ENCODE measurements at places on chromosomes 16 and 17.

DNA sequence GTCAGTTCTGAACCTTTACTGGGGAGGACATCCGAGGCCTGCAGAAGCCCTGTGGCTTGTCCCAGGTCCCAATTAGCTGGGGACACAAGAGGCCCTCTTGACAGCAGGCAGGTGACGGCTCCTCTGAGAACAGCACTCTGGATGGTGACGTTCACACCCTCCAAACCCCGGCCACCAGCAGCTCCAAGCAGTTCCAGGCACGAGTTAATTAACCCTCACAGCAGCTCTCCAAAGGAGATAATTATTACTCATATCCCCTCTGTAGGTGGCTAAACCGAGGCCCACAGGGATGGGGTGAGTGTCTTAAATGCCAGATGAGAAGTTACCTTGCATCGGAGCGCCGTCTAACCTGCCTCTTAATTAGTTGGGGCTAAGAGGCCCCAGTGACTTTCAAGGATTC, 168.9 kb upstream of the CIBAR2 start:
- DNase-seq = no peak

DNA sequence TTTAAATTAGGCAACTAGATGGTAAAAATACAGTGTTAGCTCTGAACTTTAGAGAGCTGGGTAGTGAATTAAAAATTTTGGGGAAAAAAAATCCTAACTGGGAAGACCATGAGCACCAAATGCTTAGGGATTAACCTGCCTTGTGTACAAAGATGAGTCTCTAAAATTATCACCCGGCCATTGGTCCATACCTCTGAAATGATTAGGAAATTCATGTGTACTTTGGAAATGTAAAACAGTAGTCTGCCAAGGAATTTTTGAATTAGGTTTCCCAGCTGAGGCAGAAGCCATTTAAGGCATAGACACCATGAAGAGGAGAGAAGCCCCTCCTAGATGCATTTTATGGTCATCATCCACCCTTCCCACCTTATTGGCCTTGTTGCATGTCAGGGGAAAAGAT, 670.5 kb upstream of the SALL1 start:
- DNase-seq = no peak

GRCh38 chr16:57031156-57031555, 41.8 kb downstream of the NLRC5 start:
- DNase-seq = no peak

DNA sequence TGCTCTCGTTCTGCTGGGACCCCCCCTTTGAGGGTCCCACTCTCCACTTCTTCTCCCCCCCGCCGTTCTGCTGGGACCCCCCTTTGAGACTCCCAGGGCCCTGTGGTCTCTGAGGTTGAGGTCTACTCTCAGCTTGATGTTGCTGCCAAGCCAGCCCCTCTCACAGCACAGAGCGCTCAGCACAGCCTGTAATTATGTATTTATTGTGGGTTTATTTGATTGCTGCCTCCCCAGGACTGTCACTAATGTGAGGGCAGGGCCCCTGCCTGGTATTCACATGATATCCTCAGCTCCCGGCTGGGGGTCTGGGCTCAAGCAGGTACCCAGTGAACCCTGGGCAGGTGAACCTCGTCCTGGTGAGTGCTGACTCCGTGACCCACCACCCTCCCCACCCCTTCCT, 35.4 kb downstream of the ACTG1 start:
- no peak for DNase-seq

GRCh38 chr17:57766318-57766943, 21.3 kb upstream of the CCDC182 start:
- DNase-seq = no peak

DNA sequence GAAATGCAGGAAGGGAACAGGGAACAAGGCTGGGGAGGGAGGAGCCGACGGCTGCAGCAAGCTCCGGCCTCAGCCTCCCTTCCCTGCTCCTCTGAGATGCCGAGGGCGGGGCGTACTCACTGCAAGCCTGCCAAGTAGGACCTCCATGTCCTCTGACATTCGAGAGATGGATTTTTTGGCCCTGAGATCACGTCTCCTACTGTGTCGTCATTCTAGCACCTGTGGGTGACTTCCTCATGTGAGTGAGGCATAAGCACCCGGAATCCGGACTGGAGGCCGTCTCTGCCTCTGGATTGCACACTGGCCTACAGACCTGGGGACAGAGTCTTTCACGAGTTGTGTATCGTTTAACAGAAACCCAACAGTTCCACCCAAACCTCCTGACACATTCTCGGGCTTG, 14.5 kb downstream of the MRM3 start:
- no peak for DNase-seq

GRCh38 chr16:27189335-27189972, 13.9 kb upstream of the KDM8 start:
- DNase-seq = no peak

DNA sequence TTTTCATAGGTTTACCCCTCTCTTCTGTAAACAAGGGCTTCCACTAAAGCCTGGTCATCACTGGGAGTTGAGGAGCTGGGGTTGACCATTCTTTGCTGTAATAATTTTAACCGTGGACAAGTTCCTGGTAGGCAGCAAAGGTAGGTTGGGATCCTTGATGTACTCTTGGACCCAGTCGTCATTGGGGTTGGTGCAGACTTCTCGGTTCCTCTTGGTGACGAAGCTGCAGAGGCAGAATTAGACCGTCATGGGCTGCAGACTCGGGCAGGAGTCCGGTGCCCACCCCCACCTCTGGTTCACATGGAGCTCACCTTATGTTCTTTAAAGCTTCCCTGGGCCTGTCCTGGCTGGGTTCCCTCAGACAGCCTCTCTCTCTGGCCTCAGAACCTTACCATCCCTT, 3.8 kb downstream of the CCL16 start:
- no peak for DNase-seq

- peak; percentile 12 for DNase-seq
Measured at GRCh38 chr16:27598220-27598619, 48.3 kb downstream of the KATNIP start.

DNA sequence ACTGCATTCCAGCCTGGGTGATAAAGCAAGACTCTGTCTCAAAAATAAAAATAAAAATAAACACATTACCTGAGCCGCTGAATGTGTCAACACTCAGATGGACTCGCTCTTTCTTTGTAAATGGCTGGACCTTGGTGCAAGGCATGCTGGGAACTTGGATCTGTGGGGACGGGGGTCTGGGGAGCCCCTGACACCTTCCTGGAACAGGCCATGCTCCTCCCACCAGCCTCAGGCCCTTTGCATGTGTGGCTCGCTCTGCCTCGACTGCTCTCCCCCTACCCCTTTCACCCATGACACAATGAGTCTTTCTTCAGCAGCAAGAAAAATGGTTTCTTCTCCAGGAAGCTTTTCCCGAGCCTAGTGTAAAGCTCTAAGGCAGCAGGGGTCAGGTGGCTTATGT, 94.0 kb upstream of the CDH5 start:
- no peak for DNase-seq

DNA sequence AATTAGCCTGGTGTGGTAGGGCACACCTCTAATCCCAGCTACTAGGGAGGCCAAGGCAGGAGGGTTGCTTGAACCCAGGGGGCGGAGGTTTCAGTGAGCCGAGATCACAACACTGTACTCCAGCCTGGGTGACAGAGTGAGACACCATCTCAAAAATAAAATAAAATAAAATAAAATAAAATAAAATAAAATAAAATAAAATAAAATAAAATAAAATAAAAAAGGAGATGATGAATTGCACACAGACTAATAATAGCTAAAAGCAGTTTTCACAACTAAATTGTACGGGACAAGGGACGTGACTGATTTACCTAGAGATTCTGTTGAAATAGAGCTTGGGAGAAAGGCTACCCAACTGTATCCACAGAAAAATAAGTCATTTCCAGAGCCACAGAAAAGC, 1471.3 kb downstream of the CDH11 start:
- DNase-seq = no peak

- no peak for DNase-seq
Measured at GRCh38 chr17:31882571-31882970, 18.9 kb downstream of the UTP6 start.

- DNase-seq = no peak
Measured at GRCh38 chr16:1222553-1223354, 2.3 kb downstream of the TPSG1 start.

GRCh38 chr16:67336648-67337047, 10.0 kb downstream of the LRRC36 start:
- no peak for DNase-seq

DNA sequence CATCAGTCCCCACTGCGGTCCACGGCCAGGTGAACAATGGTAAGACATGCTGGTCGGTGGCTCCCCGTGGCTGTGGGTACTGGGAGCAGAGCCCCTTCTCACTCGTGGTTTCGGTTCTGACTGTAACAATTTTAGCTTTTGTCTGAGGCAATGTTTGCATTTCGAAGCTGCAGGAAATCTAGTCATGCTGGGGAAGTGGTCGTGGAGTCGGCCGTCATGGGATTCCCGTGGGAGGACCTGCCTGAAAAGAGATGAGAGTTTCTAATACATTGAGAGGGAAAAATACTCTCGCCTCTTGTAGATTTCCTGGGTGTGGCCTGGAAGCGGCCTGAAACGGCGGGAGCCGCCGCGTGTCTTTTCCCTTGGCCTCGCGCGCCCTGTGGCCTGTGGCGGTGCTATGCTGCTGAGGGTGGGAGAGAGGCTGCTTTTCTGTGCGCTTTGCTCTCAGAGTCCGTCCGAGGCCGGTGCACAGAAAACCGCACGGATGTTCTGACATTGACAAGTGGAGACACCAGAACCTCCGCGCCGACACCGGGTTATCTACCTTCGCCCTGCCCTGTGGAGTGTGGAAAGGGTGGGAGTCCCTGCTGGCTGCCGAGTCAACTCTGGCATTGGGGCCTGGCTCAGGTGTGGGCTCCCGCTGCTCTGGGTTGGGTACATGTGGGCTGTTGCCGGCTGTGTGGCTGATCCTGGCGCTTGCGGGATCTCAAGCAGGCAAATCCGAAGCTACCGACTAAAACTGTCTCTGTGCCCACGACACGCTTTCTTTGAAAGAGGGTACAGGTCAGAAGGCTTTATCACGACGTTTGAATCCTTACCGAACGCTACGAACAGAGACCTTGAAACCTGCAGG, 60.8 kb downstream of the WDR45B start:
- no peak for DNase-seq

GRCh38 chr17:52724578-52724977, 566.1 kb upstream of the CA10 start:
- no peak for DNase-seq

- DNase-seq = no peak
Measured at GRCh38 chr17:38545531-38546225, 60.1 kb downstream of the SRCIN1 start.

GRCh38 chr17:68384941-68385340, 72.4 kb downstream of the WIPI1 start:
- no peak for DNase-seq

- DNase-seq = no peak
Measured at GRCh38 chr16:65991149-65991701, 375.3 kb upstream of the CDH5 start.

GRCh38 chr16:27383556-27384243, 18.3 kb upstream of the IL21R start:
- DNase-seq = no peak

- DNase-seq = no peak
Measured at GRCh38 chr17:3911271-3912053, 4.8 kb downstream of the P2RX1 start.

DNA sequence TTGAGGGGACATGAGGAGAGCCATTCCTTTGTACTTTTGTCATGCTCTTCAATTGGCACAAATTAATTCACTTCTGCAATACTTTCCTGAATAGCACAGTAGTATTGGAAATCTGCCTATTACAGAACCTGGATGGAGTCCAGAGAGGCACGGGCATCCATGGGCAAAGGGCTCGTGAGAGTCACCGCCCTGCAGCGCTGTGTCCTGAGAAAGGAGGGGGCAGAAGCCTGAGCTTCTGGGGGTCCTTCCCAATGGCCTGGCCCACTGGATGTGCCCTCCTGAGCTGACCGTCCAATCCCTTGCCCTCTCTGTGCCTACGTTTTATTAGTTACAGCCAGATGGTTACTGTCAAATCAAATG, 3.5 kb downstream of the G6PC1 start:
- no peak for DNase-seq

DNA sequence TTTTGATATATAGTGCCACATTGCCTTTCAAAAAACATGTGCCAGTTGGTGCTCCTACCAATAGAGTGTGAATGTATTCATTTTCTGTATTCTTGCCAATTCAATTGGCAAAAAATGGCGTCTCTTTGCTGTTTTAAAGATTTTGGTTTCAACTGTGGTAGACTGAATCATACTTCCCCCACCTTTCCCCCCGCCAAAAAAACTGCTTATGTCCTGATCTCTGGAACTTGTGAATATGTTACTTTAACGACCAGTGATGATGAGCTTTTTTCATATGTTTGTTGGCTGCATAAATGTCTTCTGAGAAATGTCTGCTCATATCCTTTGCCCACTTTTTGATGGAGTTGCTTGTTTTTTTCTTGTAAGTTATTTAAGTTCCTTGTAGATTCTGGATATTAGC, 325.1 kb upstream of the KCNJ16 start:
- no peak for DNase-seq

DNA sequence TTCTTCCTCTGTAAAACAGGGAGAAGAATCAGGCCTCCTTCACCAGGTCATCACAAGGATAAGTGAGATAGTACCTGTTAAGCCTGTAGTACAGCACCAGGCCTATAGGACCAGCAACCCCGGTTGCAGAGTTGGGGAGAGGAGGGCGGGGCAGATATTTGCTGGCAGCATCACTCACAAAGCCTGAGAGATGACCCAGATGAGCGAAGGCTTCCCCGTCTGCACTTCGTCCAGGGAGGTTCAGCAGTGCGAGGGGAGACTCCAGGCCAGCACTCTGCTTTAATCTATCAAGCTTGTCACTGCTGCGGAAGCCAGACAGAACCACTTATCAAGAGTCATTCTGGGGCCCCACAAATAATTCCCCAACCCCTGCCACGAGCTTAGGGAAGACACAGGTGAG, 15.8 kb upstream of the RBBP6 start:
- no peak for DNase-seq

GRCh38 chr17:57612202-57613071, 132.7 kb downstream of the CCDC182 start:
- no peak for DNase-seq
